Activated B cell treated with CpG ODN at 0.5 μM for 24 hours (primary cell): ENCODE measurements at places on chromosomes 4 and X. TPM values are rescaled to one million over a fixed set of nuclear protein-coding genes. Genes with fewer than 3 reads are reported as not detected.

DNA sequence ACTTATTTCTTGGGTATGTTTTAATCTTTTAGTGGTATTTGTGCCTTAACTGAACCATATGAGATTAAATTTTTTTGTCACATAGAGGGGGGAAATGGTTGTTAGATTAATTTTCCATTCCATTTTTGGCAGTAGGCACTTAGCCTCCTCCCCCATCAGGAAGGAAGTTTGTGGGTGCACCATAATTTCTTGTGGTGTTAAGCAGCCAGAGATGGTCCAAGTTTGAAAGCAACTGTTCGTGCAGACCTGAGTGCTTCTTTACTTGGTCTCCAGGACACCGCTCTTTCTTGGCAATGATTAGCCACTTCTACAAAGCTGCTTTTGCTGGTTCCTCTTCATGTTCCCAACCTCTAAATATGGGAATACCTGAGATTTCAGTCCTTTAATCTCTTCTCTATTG lies 92.7 kb upstream of the RPL34 start:
- no peak overlapping the region for H3K27ac ChIP-seq
- DNase-seq, result no peak
- peaks cover 20% of the 10 kb centered on the region for H3K4me1 ChIP-seq
- H3K4me3 ChIP-seq, result no peak overlapping the region
- H3K36me3 ChIP-seq, result no peaks in the 10 kb centered on the region

DNA sequence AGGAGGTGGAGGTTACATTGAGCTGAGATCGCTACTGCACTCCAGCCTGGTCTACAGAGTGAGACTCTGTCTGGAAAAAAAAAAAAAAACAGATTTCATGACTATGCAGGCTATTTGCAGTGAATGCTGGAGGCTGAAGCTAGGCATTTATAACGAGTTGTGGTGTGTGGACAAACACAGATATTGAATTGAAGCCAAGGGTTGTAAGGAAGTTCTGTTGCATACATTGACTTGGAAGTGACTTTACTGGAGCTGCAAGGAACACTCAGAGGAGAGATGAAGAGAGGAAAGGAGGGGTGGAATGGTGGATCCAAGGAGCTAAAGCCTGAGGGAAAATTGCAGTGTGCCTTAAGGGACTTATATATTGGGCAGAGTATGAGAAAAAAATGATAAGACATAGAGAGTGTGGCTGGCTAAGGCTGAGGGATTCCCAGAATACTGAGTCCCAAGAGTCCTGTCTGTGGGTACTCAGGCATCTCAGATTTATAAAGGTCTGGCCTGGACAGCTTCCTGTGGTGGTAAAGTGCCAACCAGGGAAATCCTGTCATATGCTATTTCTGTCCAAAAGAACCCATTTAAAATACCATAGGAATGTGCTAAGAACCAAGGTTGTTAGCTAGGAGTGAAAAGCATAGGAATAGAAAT lies 87.8 kb upstream of the GUCY1A1 start:
- H3K4me3 ChIP-seq, result no peak overlapping the region
- H3K27me3 ChIP-seq, result no peaks in the 10 kb centered on the region
- H3K27ac ChIP-seq, result no peak overlapping the region
- no peaks in the 10 kb centered on the region for H3K36me3 ChIP-seq
- H3K4me1 ChIP-seq, result no peaks in the 10 kb centered on the region
- DNase-seq, result no peak

DNA sequence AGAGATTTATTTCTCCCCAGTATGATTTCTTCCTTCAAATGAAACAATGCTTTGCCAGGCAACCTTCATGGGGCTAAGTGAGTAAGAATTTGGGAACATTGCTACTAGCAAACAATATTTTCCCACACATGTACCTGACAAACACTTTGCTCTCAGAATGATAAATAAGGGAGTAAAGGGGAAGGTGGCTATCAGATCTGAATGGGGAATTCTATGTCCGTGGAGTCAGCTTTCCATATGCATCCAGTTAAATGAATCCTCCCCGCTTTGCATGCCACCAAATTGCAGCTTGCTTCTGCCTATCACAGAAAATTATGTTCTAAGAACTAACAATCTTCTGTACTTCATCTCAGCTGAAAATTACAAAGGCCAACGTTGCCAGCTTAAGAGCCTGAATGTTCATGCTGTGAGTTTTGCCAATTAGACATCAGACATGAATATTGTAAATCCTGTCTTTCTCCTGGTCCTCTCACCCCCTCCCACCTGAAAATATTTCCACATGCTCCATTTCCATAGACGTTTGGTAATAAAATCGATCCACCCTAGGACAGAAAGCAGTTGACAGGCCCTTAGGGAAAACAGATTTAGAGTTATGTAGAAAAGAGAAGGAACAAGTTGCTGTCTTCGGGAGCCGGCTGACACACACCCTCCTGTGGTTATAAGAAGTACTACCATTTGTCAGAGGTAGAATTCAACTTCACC lies 6.3 kb downstream of the MEPE start:
- H3K36me3 ChIP-seq, result no peaks in the 10 kb centered on the region
- H3K27ac ChIP-seq, result no peak overlapping the region
- peaks cover 11% of the 10 kb centered on the region for H3K27me3 ChIP-seq

The GYPE gene
- total RNA-seq, result 3.7 and 4.0 TPM in 2 replicates

DNA sequence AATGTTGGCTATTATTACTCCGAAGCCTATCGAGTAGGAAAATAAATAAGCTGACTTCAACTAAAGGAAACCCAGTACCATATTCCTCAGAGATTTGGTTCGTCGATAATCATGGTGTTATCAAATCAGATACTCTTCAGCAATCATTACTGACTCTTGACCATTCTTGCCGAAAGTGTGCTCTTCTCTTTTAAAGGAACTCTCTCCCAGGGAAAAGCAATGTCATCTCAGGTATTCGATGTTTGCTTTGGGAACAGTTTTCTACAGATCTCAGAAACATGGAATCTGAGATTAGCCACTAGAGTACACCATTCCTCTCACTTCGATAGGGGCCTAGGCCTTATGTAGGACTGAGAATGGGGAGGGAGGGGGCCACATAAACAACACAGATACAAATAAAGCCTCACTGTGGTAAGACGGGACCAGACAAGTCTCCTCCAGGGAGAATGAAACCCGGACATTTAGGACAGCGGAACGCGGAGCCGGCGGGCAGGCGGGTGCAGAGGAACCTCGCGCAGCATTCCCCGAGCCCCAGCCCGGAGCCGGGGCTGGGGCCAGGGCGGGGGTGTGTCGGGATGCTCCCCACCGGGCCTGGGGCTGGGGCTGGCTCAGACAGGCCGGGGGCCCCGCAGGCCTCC lies 581 bp downstream of the DNAJB14 start:
- no peaks in the 10 kb centered on the region for H3K27me3 ChIP-seq
- H3K4me1 ChIP-seq, result peaks cover 55% of the 10 kb centered on the region
- DNase-seq, result no peak
- peaks cover 38% of the 10 kb centered on the region for H3K36me3 ChIP-seq
- peak overlapping the region; percentile 98 for H3K4me3 ChIP-seq
- peak overlapping the region; percentile 96 for H3K27ac ChIP-seq

The GPR82 gene
- total RNA-seq, result 0.32 and 0.35 TPM in 2 replicates

DNA sequence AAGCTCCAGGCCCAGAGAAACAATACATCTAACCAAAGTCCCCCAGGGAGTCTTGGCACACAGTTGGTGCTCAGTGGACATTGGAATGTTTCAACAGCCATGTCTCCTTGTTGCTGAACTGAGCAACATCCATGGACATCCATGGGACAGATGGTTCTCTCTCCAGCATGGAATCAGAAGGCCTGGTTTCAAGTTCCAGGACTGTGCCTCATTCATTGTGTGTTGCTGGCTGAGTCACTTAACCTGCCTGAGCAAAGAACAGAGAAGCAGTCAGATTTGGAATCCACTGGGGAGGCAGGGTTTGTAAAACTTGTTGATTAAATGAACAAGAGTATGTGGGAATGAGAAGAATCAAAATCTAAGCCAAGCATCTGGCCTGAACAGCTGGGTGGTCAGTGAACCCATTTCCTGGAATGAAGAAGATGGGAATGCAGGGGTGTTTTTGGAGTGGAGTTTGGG lies 147.9 kb downstream of the CHIC2 start:
- no peaks in the 10 kb centered on the region for H3K36me3 ChIP-seq
- H3K27me3 ChIP-seq, result peaks cover 17% of the 10 kb centered on the region
- no peak overlapping the region for H3K4me3 ChIP-seq
- no peaks in the 10 kb centered on the region for H3K4me1 ChIP-seq
- DNase-seq, result no peak

The MGAT4D gene
- total RNA-seq, result not detected in 2 replicates

The ITIH6 gene
- not detected in 2 replicates for total RNA-seq

DNA sequence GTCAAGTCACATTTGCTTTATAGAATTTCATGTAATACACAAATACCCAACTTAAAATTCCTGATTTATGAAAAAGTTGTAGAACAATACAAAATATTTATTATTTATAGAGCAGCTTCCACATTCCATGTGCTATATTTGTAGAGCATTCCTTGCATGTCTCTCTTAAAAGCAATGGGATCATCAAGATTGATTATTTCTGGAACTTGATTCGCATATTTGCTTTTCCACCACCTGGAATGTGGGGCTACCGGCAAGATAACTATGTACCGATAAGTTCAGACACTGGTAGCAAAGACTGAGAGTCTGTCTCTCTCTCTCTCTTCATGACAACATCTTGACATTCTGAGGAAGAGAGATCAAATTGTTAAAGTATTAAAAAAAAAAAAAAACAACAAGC lies 59.3 kb downstream of the MAPK10 start:
- H3K27me3 ChIP-seq, result no peaks in the 10 kb centered on the region
- H3K4me3 ChIP-seq, result no peak overlapping the region
- no peak for DNase-seq
- no peak overlapping the region for H3K27ac ChIP-seq

GRCh38 chr4:99394896-99395295 lies 40.2 kb downstream of the ADH7 start:
- H3K4me3 ChIP-seq, result no peak overlapping the region
- no peaks in the 10 kb centered on the region for H3K36me3 ChIP-seq
- H3K27ac ChIP-seq, result no peak overlapping the region
- no peaks in the 10 kb centered on the region for H3K4me1 ChIP-seq

GRCh38 chr4:136392576-136392975 lies 1139.7 kb downstream of the PCDH18 start:
- H3K27me3 ChIP-seq, result no peaks in the 10 kb centered on the region
- no peaks in the 10 kb centered on the region for H3K36me3 ChIP-seq
- H3K27ac ChIP-seq, result no peak overlapping the region
- no peak for DNase-seq
- H3K4me3 ChIP-seq, result no peak overlapping the region

The ZFYVE28 gene
- 5.9 and 6.1 TPM in 2 replicates for total RNA-seq

GRCh38 chr4:104973708-104974107 lies 173.0 kb upstream of the TET2 start:
- peaks cover 5% of the 10 kb centered on the region for H3K4me1 ChIP-seq
- no peak overlapping the region for H3K27ac ChIP-seq
- no peaks in the 10 kb centered on the region for H3K36me3 ChIP-seq
- H3K27me3 ChIP-seq, result no peaks in the 10 kb centered on the region
- no peak for DNase-seq

The RS1 gene
- not detected in 2 replicates for total RNA-seq

DNA sequence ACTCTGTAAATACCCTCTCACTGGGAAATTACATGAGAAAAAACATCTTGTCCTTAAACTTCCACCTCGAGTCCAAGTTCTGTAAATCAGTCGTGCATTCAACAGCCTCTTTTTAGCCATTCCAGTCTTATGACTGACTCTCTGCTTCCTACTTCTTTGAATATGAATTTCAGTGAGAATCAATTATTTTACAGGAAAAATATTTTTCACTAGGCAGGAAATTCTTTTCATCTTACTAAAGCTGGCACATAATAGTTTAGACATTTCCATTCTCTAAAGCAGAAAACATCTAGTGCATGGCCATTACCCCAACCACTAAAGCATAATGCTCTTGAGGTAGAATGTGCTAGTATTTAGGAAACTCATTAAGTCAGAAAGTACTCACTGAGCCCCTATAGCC lies 565.7 kb upstream of the FAT1 start:
- no peaks in the 10 kb centered on the region for H3K27me3 ChIP-seq
- H3K4me1 ChIP-seq, result no peaks in the 10 kb centered on the region
- H3K27ac ChIP-seq, result no peak overlapping the region
- H3K36me3 ChIP-seq, result no peaks in the 10 kb centered on the region
